ENCODE measurements at places on chromosomes 7 and 10.

DNA sequence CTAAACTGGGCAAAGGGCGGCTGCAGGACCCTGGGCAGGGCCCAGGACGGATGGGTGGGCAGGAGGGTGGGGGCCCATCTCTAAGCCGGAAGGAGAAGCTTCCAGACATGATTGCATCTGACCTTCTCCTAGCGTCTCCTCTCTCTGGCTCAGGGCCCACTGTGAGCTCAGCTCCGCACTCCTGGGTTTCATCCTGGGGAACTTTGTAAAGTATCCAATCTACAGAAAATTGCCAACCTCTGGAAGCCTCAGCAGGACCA lies 8.8 kb upstream of the RET start:
- no peak for DNase-seq

GRCh38 chr10:51462076-51462779 lies 237.2 kb downstream of the CSTF2T start:
- peak; percentile 0 for DNase-seq

DNA sequence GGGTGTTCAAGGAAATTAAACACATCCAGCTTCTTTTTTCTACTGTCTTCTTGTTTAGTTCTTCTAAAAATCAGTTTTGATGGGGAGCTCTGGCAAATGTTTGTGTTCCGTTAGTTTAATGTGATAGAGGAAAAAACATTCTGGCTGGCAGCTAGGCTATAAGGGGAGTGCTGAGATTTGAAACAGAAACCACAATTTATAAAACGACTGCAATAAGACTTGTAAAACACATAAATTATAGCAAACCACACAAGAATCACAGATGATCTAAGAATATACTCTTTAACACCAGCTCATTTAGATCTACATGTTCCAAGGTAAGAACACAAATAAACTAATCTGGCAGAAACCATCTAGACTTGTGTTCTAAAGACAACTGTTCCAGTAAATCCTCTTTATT lies 425.5 kb downstream of the CNTNAP2 start:
- DNase-seq, result no peak

GRCh38 chr7:121505021-121505420 lies 108.9 kb upstream of the FAM3C start:
- peak; percentile 54 for DNase-seq

DNA sequence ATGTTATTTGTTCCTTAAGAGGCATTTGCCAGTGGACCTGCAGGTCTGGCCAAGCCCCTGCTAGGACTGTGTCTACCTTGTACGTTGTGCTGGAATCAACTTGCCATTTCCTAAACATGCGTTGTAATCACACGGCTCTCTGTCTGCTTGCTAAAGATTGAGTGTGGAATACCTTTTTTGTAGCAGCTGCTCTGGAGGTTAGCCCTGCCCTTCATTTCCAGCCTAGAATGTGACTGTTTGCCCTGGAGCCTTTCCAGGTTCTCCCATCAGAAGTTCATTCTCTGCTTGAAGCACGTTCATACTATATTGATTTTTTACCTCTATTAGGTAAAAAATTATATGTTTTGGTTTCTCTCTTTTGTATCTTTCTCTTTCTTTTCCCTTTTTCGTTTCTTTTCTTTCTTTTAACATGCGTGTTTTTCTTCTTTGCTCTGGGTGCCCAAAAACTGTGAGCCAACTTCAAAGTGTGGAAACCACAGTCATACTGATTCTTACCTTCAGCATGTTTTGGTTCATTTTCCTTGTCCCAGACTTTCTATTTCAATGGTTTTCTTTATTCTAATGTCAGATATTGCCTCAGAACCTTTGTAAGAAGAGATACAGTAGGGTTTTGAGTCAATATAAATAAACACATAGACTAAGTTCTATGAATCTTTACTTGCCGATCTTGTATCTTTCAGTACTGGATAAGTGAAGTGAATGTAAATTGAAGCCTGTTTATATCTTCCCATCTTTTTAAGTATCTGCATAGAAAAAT lies 111.9 kb upstream of the RPA3 start:
- peak; percentile 70 for DNase-seq

Measured in myocyte (in vitro differentiated cells).